ENCODE measurements at places on chromosomes 1 and 21. TPM values are rescaled to one million over a fixed set of nuclear protein-coding genes. Genes with fewer than 3 reads are reported as not detected.

DNA sequence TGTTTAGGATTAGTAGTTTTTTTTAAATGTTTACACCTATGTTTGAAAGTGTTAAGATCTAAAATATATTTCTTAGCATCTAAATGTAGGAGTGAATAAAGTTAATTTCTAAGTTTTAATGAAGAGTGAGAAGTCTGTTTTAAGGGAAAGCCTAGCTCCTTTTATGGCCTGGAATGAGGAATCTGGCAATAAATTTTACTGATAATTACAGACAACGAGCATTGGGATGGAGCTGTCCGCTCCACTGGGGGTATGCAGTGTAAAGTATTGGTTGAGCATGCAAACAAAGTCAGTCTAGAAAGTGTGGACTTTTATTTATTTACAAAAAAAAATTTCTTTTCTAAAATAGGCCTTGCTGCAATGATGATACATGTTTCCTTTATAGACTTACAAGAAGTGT is 19.0 kb downstream of the CLIC6 start:
- no peak for DNase-seq

- DNase-seq: no peak
Observed at GRCh38 chr1:234731569-234732085, 121.6 kb upstream of the IRF2BP2 start.

The CFAP107 gene
- not detected for total RNA-seq

The KIRREL1 gene
- 77.3 TPM for total RNA-seq
